MCF 10A (cell line): ENCODE measurements at places on chromosomes 3 and 15.

DNA sequence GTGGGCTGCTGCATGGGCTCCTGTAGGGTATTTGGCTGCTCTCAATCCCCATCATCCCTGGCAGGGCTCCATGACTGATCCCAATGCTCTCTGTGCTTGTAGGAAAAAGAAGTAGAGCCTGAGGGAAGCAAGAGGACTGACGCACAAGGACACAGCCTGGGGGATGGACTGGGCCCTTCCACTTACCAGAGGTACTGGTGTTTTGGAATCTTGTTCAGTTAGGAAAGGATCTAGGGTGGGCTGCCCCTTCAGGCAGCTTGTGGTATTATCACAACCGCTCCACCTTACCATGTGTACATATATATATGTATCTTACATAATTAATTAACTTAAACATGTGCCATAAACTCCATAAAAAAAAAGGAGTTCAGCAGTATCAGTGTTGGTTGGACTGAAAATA, 1.3 kb downstream of the SLC28A2 start:
- peak; percentile 3 for DNase-seq

GRCh38 chr3:141308588-141309218, 59.6 kb upstream of the ZBTB38 start:
- DNase-seq: peak; percentile 86

GRCh38 chr3:27575499-27575898, 91.3 kb upstream of the SLC4A7 start:
- no peak for DNase-seq

DNA sequence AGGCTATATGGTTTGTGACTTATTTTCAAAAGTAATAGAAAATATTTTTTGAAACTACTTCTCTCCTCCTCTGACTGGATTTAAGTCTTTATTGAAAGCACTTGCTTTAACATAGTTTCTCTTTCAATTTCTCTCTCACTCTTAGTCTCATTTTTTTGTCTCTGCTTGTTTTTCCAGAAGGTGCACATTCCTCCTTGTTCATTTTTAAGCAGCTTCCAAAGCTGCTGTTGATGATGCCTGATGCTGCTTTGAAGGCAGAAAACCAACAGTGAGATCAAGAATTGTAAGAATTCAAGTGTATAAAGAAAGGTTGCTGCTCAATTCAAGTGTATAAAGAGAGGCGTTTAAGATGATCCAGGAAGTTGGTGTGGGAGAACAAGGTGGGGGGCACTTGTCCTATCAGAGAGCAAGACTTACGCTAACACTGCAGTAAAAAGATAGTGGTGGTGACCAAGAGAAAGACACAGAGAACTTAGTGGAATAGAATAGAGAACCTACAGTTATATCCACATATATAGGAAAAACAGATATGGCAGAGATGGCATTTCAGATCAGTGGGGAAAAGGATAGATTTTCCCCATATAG, 12.1 kb downstream of the NR2C2 start:
- DNase-seq: no peak

DNA sequence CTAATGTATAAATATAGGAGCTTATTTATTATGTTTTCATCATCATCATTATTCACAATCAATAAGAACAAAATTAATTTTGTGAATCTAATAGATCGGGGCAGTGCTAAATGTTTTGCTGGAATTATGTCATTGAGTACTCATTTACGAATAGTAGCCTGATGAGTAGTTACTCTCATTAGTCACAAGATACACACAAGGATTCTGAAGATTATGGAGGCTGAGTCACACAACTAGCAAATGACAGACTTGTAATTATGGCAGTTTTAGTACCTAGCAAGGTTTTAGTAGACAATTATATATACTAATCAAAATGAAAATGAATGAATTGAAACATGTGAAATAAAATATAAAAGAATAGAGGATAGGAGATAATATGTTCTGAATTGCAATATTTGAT, 954.2 kb downstream of the CADM2 start:
- DNase-seq: peak; percentile 18

- no peak for DNase-seq
These were observed 90.7 kb downstream of the HHLA2 start for GRCh38 chr3:108387063-108387462.
